ENCODE measurements at places on chromosomes 3 and 15.

DNA sequence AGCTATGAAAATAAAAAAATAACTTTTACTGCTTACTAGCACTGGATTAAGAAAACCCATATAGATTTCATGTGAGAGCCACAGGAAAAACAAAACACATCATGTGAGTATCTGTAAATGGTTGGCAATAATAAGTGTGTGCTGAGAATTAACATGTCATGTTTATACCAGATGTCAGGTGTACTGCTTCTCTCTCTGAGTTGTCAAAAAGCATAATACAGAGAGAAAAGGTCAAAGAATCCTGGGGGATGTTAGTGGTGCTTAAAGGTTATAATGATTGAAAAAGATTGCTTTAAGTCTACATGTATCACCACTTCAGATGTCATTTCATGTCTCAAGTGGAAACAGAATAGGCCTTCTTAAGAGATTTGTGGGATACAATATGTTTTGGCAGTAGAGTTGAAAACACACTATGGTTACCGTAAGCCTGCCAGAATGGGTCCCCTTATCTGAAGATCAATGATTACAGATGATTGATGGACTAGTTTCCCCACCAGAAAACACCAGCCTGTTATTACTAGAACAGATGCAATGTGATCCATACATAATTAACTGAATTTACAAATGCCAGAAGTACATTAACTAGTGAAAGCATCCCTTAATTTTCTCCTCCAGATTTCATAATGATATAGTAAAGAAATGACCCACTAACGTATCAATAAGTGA lies 204.1 kb downstream of the CNTN3 start:
- DNase-seq, result no peak

GRCh38 chr3:141303481-141304223 lies 64.7 kb upstream of the ZBTB38 start:
- DNase-seq, result peak; percentile 76

GRCh38 chr15:64466408-64467141 lies 6.2 kb downstream of the ZNF609 start:
- no peak for DNase-seq

DNA sequence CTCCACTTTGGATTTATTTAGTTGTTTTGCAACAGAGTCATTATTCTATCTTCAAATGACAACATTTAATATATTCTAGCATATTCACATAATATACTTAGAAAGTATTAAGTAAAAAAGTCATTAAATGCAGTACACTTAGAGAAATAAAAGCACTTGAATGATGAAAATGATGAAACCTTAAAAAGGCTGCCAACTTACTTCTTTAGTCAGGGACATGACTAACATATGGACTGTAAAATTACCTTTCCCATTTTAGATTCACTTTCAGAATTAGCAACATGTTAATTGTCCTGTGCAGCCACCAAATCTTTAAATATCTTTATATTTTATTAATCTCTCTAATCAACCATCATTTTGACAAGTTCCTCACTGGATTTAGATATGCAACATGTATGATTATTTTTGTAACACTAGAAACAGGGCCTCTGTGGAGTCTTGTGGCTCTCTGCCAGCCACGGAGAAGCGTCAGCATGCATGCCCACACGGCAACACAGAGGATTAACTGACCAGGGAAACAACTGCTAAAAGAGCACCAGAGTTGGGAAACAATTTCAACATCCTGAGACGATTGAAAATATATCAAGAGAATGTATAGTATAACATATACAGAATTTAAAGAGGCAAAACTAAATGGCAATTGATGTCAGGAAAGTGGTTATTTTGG lies 95.7 kb downstream of the ANO10 start:
- DNase-seq, result peak; percentile 55

- DNase-seq, result no peak
These were observed 96.2 kb upstream of the SEMA6D start for GRCh38 chr15:47620960-47621681.

- no peak for DNase-seq
These were observed 51.5 kb downstream of the ZMAT3 start for GRCh38 chr3:179020112-179020511.

GRCh38 chr3:25910997-25911396 lies 121.1 kb downstream of the OXSM start:
- DNase-seq, result peak; percentile 54

DNA sequence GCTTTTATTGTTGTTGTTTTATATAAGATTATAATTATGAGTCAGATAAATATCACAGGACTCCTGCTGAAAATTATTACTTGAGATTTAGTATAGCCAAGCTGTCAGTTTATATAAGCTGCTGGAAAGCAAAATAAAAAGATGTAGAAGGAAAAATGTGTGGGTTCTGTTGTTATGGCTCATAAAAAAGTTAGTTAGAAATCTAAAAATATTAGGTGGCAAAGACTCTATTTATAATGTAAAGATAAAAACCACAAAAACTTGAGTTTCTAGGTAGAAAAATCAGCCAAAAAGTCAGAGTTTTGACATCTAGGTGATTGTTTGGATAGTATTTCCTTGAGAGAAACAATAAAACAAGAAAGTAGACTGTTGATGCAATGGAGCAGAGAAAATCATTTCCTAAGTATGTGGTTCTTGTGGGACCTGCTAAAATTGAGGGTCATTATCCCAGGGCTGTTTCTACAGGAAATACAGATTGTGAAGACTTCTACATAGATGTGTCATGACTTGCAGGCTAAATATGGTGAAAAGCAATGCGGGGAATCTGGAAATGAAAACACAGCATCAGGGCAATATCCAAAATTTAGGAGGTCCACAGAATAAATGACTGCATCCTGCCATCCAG lies 1109.6 kb upstream of the CADM2 start:
- no peak for DNase-seq

GRCh38 chr3:114111060-114111770 lies 54.7 kb downstream of the QTRT2 start:
- DNase-seq, result peak; percentile 40

- DNase-seq, result no peak
These were observed 140.5 kb upstream of the TPM1 start for GRCh38 chr15:62901909-62902546.

DNA sequence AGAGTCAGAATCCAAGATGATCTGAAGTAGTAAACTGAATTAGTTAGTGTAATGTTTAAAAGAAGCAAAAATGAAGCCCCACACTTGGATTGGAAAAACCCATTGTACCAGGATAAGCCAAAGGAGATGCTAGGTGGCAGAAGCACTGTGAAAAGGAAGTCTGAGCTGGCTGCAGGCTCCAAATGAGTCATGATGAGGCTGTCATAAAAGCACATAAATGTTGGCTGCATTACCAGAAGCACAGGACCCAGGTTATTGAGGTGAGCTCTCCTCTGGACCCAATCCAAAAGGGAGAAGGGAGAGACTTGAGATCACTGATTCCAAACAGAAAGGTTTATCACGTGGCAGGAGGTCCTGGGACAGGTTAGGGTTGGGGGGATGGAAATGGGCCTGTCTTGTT lies 3.2 kb upstream of the ACAN start:
- no peak for DNase-seq

DNA sequence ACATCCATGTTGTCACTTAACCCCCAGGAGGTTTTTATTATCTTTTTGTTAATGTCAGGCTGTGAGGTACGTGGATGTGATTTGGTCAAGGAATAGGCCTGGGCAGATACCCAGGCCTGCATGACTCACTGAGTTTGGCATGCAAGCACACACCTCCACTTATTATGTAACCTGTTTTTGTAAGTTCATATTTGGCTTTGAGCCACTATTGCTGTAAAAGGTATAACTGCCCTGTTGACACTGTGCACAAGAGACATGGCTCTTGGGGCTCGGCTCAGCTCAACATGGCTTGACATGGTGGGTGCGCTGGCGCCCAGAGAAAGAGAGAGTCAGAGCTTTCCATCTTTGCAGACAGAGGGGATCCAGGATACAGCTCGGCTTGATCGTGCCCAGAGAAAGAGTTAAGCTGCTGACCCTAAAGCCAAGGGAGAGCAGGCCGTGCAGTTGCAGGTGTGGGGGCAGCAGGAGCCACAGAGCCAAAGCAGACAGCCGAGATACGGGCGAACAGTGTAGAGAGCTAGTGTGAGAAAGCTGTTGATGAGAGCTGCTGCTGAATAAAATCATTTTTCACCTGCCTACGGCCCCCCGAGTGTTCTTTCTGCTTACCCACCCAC lies 67.9 kb upstream of the UNC13C start:
- DNase-seq, result no peak

- DNase-seq, result peak; percentile 68
These were observed 65.7 kb upstream of the ALDH1L1 start for GRCh38 chr3:126245811-126246727.

GRCh38 chr15:70488002-70488605 lies 275.3 kb downstream of the UACA start:
- peak; percentile 83 for DNase-seq

DNA sequence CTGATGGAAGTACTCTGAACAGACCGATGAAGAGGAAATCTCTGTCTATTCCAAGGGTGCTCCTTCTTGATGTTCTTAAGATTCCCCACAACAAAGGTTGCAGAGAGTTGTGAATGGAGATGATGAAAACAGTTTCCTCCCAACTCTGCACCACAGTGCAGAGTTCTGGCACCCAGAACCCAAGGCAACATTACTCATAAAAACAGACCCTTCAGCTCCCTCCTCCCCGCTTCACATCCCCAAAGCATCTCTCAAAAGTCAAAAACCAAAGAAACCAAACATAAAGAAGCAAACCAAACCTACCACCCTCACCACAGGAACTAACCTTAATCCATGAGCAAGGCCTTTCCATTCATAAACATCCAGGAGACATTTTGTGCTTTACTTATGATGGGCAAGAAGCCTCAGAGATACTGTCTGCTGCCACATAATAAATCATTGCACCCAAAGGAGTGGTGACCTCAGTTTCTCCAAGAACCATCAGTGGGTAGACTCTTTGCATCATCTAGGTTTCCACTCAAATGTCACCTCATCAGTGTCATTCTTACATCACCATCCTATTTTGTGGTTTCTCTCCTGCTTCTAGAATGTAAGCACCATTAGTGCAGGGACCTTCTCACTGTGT lies 13.2 kb downstream of the PCOLCE2 start:
- no peak for DNase-seq

GRCh38 chr3:23130406-23130805 lies 72.7 kb upstream of the UBE2E2 start:
- no peak for DNase-seq

DNA sequence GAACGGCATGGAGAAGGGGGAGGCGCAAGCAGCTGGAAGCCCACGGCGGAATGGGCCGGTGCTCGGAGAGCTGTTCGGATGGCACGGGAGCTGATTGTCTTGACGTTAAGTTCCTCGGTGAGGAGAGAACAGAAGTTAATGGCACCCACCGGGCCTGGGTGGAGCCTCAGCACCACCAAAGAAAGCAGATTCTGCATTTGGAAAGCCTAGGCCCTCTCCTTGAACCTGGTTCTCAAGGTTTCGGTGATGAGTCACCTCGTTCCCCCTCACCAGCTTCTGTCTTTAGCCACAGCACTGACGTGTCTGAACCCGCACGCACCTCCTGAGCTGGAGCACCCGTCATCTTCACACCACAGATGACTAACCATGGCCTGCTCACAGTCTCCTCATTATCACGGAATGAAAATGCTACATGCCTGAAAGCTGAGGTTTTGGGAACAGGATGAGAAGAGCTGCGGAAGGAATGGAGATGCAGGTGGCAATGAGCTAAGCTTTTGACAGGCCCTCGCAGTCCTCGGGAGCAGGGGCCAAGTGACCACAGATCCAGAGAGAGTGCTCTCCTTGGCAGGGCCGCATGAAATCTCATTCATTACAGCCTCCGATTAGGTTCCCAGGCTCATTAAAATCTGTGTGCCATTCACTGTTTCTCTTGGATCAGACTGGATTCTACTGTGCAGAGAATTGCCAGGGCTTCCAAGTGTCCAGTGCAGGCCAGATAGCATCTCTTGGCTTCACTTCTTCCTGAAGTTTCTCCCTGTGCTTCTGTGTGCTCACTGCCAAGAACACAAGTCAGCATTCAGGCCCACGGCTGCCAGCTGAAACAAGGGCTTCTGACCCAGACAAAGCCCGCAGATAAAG lies 96.3 kb upstream of the DLG1 start:
- DNase-seq, result no peak

DNA sequence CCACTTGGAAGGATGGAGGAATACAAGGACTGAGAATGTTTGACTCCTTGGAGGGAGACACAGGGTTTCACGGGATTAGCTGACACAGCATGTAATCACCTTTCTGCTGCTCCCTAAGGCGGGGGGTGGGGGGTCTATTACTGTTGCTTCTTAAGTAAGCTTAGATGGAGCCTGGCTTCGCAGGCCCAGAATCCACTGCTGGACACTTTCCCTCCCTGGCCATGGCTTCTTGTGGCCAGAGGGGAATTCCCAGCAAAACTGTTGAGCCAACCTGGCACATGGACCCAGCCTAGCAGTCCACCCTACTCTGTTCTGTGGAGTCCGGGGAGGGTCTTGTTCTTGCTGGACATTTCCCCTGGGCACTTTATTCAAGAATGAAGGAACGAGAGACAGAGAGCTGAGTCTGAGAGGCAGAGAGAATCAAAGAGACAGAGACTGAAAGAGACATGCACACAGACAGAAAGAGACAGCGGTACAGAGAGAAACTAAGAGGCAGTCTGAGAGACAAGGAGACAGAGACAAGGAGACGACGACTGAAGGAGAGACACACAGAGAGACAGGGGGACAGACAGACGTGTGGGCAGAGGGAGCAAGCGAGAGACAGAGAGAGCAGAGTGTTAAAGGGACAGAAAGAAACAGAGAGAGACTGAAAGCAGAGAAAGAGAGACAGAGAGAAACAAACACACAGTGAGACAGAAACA lies 55.6 kb upstream of the DLG1 start:
- DNase-seq, result no peak

GRCh38 chr15:86162172-86162591 lies 82.5 kb downstream of the AGBL1 start:
- no peak for DNase-seq

GRCh38 chr3:161489395-161489794 lies 7.2 kb upstream of the OTOL1 start:
- DNase-seq, result peak; percentile 85

- no peak for DNase-seq
These were observed 80.6 kb upstream of the EIF1B start for GRCh38 chr3:40228792-40229350.

DNA sequence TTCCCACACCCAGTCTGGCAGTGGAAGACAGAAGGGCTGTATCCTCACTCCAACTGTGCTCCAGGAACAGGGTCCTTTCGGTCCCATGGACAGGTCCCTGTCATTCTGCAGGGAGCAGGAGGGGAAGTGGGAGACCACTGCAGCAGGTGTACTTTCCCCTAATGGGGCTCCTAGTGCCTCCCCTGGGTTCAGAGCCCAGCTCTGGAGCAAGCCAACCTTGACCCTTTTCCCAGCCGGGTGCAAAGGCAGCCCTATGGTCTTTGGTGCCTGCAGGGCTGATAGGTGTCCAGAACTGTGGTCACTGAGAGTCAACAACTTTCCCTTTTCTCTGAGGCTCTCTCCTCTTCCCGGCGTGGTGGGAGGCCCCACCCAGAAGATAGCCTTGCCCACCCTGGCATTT lies 26.8 kb downstream of the MAGEF1 start:
- no peak for DNase-seq

- DNase-seq, result no peak
These were observed 207.3 kb downstream of the SQOR start for GRCh38 chr15:45842151-45842550.

GRCh38 chr3:1172644-1173043 lies 79.8 kb downstream of the CNTN6 start:
- DNase-seq, result no peak

GRCh38 chr3:13236557-13237173 lies 163.4 kb upstream of the IQSEC1 start:
- DNase-seq, result no peak

GRCh38 chr3:46321461-46322104 lies 32.3 kb upstream of the CCR2 start:
- DNase-seq, result peak; percentile 76

GRCh38 chr3:114093596-114093995 lies 37.1 kb downstream of the QTRT2 start:
- DNase-seq, result peak; percentile 2

All from inflammatory macrophage (primary cell).